ENCODE measurements at places on chromosomes 7 and 10.

GRCh38 chr10:116472891-116473290, 45.2 kb downstream of the PNLIPRP3 start:
- no peak for DNase-seq

- DNase-seq = no peak
Observed at GRCh38 chr7:81419731-81420130, 350.1 kb downstream of the HGF start.

- no peak for DNase-seq
Observed at GRCh38 chr7:44944821-44945220, 34.0 kb downstream of the MYO1G start.

GRCh38 chr10:44878706-44879530, 32.2 kb upstream of the TMEM72 start:
- DNase-seq = peak; percentile 31

- no peak for DNase-seq
Observed at GRCh38 chr10:80471001-80471400, 16.9 kb downstream of the TSPAN14 start.

DNA sequence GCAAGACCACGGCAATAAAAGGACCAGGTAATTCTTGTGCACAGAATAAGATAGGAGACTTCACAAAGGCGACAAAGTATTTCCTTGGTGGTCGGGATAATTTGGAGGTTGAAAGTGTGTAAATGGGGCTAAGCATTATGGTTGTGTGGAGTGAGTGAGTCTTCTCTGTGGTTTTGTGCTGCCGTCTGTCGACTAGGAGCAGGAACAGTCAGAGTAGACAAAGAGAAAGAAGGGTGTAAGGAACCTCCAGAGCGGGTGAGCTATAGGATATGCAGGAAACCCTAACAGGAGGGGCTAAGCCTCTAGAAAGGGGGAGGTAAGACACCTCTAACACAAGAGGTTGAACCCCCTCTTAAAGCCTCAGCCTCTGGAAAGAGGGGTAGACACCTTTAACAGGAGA, 201.6 kb downstream of the SH2D4B start:
- no peak for DNase-seq

GRCh38 chr10:3773460-3774017, 11.5 kb downstream of the KLF6 start:
- DNase-seq = no peak

- DNase-seq = no peak
Observed at GRCh38 chr7:55387062-55387965, 22.2 kb downstream of the LANCL2 start.

- no peak for DNase-seq
Observed at GRCh38 chr10:122249991-122250750, 20.9 kb upstream of the BTBD16 start.

DNA sequence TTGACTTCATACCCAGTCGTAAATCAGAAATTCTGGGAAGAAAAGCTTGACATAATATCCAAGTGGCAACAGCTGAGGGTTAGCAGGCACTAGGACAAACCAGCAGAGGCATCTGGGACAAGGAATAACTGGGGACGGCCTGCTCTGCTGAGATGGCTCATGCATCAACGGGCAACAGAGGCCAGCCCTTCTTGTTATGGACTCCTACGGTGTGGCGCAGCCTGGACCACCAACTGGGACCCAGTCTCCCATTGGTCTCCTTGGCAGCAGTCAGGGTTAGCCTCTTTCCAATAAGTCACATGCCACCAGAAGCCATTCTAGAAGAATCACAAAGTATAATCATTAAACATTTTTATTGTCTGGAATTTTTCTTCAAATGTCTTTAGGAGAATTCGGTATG, 15.0 kb downstream of the FGFR2 start:
- no peak for DNase-seq

- DNase-seq = no peak
Observed at GRCh38 chr10:794382-794956, 105.0 kb upstream of the DIP2C start.

DNA sequence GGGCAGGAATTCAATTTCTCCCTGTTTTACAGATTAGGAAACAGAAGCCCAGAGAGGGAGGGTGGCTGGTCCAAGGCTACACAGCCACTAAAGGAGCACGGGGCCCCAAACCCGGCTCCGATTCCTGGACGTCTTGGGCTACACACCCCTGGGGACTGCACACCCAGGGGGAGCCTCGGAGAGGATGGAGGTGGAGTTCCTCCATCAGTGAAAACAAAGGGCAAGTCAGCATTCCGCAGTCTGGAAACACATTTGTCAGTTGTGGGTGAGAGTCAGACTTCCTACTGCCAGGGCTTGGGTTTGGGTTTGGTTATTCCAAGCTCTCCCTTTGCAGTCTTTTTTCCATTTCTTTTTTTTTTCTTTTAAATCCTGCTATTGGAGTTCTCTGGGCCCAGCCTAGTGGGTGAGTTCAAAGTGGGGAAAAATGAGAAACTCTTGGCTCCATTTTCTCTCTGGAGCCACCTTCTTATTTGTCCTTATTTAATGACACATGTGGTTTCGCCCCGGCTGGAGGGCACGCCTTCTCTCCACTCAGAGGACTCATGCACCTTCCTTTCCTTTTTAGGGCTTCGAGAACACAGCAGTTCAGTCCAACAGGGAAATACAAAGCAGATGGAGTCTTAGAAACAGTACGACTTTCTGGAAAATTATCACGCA, 59.9 kb upstream of the AQP1 start:
- no peak for DNase-seq

GRCh38 chr10:19832699-19833098, 16.5 kb downstream of the PLXDC2 start:
- no peak for DNase-seq

DNA sequence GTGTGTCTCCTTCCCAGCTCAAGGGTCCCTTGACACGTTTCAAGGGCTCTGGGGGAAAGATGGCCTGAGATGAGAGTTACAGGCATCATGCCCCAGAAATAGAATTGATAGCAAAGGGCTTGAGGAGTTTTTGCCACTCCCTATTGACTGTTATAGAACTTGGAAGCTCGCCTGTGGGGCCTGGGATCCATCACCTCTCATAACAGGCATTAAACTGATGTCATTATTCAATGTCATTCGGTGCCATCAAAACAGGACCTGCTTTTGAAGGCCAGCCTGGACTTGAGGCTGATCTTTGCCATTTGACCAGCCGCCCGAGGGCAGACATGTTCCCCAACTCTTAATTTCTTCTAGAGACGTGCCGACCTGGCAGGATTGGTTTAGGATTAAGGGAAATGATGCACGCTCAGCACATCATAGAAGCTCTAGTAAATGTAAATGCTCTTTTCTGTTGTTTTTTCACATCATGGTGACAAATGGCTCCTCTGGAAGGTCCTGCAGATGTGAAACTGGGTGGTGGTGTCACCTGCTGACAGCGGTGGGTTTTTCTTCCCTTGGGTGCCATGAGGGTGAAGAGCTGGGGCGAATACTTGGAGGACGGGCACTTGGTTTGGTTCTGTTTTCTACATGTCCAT, 16.7 kb upstream of the KLF6 start:
- no peak for DNase-seq

DNA sequence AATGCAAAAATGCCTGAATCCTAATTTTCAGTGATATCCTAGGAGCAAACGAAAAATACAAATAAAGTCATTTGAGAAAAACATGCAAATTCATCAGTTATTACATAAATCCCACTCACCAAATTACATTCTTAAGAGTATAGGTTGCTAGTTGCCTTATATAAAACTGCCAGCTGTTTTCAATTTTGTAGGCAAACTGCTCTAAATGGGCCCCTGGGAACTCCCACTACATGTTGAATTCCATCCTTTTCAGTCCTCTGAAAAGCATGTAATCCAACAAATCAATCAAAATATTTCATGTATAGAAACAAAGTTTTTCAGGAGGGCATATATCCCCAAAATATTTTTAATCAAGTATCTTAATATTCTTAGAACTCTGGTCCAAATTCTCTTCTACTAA, 2.1 kb upstream of the JMJD1C start:
- DNase-seq = no peak

DNA sequence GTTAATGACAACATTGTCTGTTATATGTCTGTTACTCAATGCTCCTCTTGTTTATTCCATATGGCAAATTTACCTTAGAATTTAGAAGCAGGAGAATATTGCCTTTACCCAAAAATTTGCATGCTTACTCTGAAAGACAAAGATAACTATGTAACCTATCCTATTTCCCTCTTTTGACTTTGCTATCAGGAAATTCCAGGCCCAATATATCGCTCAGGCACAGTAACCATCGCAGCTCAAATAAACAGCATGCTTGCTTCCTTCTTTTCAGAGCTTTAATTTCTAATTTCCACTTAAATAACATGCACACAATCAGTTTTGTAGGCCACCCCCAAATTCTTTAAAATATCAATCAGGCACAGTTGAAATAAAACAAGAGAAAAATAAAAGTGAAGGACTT, 57.8 kb downstream of the EBLN1 start:
- no peak for DNase-seq

GRCh38 chr7:149713061-149713730, 60.2 kb downstream of the ZNF467 start:
- no peak for DNase-seq

- DNase-seq = no peak
Observed at GRCh38 chr10:132233501-132234085, 46.8 kb downstream of the DPYSL4 start.

GRCh38 chr7:80883154-80884025, 35.5 kb downstream of the SEMA3C start:
- peak; percentile 6 for DNase-seq

DNA sequence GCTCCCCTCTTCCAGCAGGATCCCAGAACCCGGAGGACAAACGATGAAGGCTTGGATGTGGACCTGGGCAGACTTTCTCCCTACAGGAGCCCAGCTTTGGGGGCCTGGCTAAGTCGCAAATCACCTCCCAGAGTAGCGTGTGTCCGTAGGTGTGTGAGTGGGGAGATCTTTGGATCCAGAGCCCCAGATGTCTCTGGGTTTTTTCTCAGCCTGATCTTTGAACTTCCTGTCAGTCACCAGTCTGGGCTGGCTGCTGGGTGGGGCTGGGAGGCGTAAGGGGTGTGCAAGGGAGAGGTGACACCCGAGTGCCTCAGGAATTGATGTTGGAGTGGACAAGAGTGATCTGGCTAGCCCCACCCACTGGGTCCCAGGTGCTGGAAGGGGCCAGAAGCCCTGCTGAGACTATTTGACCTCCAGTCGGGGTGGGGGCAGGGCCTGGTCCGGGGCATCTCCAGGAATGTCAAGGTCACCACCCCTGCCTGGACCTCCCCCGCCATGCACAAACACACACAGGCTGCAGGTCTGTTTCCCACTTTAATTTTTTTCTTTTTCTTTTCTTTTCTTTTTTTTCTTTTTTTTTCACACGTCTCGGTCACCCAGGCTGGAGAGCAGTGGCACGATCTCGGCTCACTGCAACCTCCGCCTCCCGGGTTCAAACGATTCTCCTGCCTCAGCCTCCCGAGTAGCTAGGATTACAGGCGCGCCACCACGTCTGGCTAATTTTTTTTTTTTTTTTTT, at the start of gene MOGAT3:
MOGAT3 (minus strand) TSS at position 175 of the 738 bp plus-strand sequence. CDS start 182 bp downstream, outside the sequence.
- DNase-seq = no peak

DNA sequence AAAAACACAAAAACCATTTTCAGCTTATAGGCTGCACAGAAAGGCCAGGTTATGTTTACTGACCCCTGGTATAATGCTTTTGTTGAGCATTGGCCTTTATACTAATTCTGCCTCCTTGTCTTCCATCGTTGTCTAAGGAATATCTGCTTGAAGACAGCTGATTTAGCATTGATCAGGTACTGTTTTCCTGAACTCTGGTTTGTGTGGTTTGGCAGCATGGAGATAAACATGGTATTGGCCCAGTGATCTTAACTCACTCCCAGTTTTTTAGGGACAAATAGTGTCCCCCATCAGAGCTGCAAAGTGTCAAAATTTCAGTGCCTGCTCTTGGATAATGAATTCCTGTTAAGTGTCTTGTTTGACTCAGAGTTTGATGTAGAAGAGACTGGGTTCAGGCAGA, 100.8 kb downstream of the SND1 start:
- no peak for DNase-seq

DNA sequence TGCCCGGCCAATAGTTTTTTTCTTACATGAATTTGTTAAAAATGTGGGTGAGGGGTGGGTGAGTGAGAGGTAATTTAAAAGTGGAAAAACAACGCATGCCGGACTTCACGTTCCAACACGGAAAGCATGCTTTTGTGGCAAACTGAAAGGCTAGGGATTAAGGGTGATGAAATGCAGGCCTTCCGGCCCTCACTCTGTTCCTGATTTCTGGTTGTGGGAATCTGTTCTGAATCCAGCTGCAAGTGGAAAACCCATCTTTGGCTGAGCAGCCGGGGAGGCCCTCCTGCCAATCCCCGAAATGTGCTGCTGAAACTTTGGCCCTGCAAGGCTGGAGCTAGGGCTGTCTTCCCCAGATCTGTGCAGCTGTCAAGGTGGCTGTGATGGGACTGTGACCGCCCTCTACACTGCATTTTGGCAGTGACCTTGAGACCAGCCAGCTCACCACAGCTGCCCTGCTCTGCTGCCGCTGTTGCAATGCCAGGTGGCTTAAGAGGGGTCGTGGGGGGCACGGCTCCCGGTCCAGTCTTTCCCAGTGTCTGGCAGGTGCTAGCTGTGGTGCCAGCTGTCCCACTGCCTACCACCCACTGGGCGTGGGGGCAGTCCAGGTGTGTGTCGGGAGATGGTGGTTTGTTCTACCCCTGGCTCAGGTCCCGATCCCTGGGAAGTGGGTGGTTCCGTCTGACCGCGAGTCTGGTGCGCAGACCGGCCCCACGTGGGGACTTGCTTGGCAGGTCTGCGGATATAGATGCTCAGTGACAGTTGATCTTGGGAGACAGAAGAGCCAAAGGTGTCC, 39.0 kb downstream of the TET1 start:
- no peak for DNase-seq

DNA sequence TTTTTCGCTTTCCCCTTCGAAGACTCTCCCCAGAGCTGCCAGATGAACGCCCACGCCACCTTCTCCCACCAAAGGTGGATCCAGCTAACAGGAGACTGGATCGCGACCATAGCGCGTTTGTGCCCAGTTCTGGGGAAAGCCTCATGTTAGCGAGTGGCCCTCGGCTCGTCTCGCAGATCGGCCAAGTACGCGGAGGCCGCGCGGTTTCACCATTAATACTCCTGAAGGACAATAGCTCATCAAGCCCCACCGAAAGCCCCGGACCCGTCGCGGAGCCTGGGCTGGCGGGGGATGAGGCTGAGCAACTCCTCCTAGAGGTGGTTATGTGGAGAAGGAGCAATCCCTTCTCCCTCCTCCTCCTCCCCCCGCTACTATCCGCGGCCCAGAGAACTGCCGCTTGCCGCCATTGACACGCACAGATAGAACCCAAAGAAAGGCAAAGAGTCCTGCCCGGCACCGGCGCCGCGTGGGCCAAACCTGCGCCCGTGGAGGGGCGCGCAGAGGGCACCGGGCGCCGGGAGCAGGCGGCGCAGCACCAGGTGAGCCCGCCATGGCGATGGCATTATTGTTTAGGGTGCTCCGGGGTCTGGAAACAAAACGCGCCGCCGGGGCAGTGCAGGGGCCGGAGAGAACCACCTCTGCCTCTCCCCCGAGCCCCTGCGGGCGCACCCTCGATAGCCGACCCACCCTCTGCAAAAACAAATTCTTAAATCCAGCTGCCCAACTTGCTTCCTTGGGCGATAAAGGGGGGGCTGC, at the start of gene MACROH2A2:
MACROH2A2 (plus strand) TSS at position 385 of the 756 bp plus-strand sequence. CDS start 22,813 bp downstream, outside the sequence.
- no peak for DNase-seq

DNA sequence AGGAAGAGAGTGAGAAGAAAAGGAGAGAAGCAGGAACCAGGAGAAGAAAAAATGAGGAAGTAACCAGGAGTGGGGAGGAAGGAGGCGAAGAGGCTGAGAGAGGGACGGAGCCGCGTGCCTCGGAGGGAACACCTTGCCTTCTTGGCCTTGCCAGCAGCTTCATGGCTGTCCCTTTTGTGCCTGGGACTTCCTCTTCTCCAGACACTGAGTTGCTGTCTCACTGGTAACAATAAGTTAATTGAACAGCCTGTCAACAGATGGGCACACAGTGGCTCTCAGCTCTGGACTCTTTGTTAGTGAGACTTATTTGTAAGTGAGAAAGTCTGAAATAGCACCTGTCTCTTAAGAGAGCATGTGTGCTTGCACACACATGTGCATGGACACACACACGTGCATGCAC, 83.2 kb downstream of the GATA3 start:
- no peak for DNase-seq
